NCI-H774 (cell line): ENCODE measurements at places on chromosomes 11 and 22.
A peak's percentile ranks its signal among the peaks of the same experiment; 100 is the strongest.

GRCh38 chr11:127461241-127462064, 460.9 kb upstream of the KIRREL3 start:
- DNase-seq: no peak

DNA sequence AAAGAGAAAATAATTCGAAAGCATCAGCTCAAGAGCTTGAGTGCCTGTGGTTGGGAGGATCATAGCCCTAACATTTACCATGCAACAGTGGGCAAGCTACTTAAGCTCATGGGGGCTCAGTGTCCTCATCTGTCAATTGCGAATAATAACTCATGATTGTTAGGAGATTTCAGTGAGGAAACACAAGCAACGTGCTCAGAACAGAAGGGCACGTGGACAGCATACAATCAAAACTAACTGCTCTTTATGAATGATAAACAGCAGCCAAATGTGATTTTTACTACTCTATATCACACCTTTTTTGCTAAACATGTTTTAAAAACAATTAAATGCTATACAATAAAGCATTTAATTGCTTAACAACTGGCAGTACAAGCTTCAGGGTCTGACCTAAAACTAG, 310.1 kb upstream of the NARS2 start:
- no peak for DNase-seq

- no peak for DNase-seq
Observed at GRCh38 chr11:69828971-69829344, 9.7 kb upstream of the FGF3 start.

DNA sequence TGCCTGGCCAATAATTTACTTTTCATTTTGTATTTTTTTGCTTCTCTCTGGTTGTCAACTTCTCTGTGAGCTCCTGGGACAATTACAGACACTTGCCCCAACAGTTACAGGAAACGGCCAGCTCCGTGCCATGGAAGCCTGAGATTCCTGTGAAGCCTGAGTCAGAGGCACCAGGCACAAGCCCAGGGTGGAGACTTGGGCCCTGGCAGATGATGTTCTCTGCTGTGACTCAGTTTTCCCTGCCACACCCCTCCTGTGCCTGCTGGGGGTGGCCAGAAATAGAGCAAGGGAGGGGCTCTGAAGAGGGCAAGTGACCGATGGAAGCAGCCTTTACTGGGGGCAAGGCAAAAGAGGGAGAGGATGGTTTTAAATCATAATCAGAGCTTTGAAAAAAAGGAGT, 4.9 kb downstream of the ATP5MGL start:
- DNase-seq: no peak

- no peak for DNase-seq
Observed at GRCh38 chr11:96388891-96389719, 607 bp downstream of the CCDC82 start.

- peak; percentile 59 for DNase-seq
Observed at GRCh38 chr22:46107089-46107664, 43.1 kb upstream of the PPARA start.

DNA sequence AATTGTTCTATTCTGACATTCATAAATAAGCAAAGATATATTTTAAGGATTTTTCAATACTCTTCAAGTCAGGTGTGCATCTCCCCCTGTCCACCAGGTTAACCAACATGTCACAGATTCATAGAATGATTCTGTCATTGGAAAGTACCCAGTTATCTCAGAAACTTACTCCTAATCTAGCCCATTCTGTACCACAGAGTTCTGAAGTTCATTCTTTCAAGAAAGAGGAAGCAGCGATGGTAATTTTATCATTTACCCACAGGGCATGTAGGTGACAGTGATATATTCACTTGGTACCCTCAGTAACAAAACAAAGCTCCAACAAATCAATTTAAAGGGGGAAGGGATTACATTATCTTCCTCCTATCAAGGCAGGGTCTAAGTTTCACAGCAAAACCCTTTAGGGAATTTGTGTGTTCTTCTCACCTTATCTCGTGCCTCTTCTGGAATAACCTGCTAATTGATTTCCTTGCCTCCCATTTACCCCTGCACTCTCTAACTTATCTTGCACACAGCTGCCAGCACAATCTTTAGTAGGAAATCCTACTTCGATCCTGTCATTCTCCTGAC, 19.0 kb upstream of the MPPED2 start:
- no peak for DNase-seq

- no peak for DNase-seq
Observed at GRCh38 chr22:47588578-47588960, 826.1 kb downstream of the TBC1D22A start.

DNA sequence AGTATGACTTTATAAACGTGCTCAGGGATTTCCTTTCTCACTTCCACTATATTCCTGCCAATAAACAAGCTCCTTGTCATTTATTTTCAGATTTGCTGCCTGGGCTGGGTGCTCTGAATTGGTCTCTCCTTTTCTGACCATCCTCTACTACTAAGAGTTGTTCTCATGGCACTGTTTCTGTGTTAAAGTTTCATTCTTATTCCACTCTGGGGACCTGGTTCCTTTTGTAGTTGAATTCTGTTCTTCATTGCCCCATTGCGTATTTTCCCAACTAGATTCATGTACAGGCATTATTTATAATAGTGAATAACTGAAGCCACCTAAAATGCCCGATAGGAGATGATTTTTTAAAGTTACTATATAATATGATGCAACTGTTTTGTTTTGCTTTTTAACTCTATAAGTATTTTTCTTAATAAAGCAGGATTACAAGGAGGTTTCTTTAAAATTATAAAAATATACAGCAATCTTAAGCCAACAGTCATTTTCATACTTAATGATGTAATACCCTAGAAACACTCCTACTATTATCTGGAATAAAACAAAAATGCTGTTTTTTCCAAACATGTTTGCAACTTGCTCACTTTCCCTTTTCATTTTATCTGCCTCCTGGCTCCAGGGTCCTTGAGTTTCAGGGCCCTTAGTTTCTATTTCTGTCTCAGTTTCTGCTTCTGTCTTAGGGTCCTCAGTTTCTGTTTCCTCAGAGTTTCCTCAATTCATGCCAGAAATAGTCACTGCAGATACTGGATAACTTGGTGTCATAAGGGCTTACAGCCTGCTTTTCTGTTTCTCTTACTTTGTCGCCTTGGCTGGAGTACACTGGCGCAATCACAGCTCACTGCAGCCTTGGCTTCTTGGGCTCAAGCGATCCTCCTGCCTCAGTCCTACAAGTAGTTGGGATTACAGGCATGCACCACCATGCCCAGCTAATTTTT, 9.8 kb upstream of the FUT4 start:
- no peak for DNase-seq

DNA sequence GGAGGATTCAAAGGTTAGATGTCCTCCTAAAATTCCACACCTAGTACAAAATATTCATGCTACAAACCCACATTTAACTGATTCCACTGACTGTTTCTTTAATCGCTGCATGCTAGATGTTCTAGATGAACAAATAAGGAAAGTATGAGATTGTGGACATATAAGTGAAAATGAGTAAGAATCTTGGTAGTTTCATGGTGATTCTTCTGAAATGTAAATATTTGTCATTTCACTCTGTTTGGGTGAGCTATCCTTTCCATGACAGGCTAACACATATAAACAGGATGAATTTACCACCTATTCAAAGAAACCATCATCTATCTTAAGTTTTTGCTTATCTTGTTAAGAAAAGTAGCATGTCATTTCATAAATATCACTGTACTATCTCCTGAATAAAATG, 14.8 kb downstream of the OR5B3 start:
- no peak for DNase-seq

- no peak for DNase-seq
Observed at GRCh38 chr11:93326681-93327080, 3.9 kb upstream of the DEUP1 start.

GRCh38 chr22:17767233-17768065, 6.8 kb downstream of the BID start:
- no peak for DNase-seq

- no peak for DNase-seq
Observed at GRCh38 chr11:105265845-105266244, 126.3 kb upstream of the CARD18 start.

DNA sequence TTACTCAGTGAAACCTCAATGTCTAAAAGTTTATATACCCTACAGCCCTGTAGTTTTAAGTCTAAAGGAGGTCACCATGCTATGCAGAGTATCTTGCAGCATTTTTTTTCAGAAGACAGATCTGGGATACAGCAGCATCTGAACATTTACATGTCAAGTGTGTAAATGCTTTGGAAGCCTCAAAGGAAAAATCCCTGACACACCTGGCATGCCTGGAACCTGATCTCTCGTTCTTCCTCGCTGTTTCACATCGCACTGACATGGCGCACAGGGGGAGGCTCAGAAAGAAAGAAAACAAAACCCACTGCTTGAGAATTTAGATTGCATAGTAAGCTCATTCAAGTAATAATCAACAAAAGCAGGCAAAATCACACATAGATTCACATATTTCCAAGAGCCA, 31.0 kb downstream of the PAX6 start:
- peak; percentile 25 for DNase-seq

DNA sequence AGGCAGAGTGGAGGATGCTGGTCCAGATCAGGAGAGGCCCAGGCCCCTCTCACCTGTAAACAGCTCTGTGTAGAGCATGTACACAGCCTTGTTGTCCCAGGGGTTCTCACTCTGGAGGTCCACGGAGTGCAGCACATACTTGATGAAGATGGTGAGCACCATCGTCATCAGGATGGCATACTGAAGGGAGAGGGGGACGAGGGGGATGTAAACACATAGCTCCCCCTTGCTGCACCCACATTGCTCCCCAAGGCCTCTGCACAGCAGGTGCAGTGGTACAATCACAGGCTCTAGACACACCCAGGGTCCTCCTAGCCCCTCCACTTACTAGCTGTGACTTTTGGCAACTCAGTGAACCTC, 2.9 kb downstream of the SYVN1 start:
- DNase-seq: no peak

DNA sequence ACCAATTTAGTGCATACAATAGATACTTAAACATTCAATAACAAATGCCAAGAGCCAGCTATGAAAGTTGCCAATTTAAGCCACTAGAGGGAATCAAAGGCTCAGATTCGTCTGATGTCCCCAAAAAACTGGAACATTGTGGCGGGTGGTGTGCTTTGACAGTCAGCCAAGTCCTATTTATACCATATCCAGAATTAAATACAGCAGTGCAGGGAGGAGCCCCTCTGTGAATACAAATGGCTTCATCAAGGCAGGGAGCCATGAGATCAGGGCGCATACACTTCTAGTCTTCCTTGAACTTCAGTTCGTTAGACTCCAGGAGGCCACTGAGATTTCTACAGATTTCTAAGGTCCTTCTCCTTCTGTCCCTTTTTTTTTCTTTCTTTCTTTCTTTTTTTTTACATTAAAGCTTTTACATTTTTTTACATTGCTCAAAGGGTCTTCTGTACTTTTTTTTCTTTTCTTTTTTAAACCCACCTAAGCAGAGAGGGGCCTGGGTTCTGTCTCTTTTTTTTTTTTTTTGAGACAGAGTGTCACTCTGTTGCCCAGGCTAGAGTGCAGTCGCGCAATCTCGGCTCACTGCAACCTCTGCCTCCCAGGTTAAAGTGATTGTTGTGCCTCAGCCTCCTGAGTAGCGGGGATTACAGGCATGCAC, 41.5 kb upstream of the HSPA8 start:
- DNase-seq: peak; percentile 73

DNA sequence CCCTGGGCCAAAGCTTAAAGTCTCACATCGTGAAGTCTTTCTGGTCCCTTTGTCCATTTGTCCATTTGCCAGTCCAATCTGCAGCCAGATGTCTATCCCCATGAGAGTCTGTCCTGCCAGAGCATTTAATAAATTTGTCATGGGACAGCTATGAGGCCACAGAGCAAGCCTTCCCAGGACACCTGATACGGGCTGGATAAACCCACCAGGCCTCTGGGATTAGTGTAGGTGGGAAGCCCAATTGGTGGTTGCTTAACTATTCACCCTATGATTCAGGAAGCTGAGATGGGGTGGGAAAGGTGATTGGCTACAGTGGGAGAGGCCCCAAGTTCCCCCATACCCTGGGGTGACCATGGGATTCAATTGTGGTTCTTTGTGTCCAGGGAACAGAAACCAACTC, 39.9 kb downstream of the MYEOV start:
- no peak for DNase-seq

- no peak for DNase-seq
Observed at GRCh38 chr11:35029979-35030682, 108.8 kb upstream of the CD44 start.

DNA sequence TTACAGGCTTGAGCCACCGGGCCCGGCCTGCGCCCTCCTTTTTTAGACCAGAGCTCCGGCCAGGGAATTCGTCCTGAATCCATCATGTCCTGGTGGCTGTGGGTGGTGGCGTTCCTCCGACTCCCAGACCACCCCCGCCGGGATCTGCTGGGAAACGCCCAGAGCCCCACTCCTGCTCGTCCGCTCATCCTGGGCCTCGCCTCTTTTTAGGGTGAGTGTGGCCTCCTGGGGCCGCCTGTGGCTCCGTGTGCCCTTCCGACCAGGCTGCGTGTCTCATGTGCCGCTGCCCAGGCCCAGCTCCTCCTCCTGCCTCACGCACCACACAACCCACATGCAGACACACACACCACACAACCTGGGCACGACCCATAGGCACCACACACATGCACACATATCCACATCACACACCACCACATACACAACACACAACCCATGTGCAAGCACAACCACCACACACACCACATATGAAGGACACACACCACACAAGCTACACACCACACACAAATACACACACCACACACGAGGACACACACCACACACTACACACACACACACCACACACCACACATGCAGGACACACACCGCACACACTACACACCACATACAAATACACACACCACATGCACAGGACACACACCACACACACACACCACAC, 946.2 kb downstream of the BRD1 start:
- no peak for DNase-seq

DNA sequence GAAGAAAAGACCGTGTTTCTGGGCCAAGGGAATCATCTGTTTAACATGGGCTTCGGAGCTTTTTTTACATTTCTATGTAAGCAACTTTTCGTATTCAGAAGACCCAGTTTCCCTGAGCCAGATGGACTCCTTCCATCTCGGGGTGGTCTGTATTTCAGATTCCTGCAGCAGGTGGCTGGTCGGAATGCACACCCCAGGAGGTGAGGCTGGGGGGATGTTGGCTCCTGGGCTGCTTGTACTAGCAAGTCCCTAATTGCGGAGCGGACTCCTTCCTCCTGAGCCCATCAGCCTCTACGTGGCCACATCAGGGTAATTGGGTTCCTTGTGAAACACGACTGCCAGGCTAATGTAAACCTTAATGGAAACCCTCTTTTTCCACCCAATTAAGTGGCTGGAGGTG, 58.7 kb downstream of the PARVB start:
- no peak for DNase-seq

DNA sequence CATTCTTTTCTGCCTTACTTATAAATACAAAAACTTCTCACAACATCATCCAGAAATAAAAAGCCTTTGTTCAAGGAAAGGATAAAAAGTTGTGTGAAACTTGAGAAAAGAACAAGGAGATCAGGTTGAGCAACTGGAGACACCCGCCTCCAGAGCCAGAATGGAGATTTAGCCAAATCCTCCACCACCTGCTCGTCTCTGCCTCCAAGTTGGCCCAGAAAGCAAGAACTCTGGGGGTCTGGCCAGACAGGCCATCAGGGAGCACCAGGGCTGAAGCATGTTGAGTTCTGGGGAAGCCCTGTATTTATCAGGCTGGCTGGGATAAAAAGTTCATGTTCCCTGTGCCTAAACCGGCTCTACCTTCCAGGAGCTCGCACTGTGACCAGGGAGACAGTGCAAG, 14.9 kb downstream of the SMCO4 start:
- DNase-seq: no peak

- DNase-seq: no peak
Observed at GRCh38 chr11:120501440-120501839, 10.1 kb upstream of the GRIK4 start.
